Dermis blood vessel endothelial cell (primary cell): ENCODE measurements at places on chromosomes 6 and 20.
A peak's percentile ranks its signal among the peaks of the same experiment; 100 is the strongest.

DNA sequence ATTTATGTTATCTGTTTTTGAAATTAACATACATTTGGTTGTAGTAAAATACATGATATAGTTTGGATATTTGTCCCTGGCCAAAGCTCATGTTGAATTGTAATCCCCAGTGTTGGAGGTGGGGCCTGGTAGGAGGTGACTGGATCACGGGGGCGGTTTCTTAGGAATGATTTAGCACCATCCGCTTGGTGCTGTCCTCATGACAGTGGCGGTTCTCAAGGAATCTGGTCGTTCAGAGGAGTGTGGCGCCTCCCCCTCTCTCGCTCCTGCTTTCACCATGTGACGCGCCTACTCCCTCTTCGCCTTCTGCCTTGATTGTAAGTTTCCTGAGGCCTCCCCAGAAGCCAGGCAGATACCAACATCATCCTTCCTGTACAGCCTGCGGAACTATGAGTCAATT lies 29.0 kb downstream of the CTCFL start:
- no peak for DNase-seq

- no peak for DNase-seq
These were observed 2.6 kb downstream of the TXLNB start for GRCh38 chr6:139289233-139289632.

GRCh38 chr6:30683183-30683979 lies 3.1 kb downstream of the PPP1R18 start:
- DNase-seq = peak; percentile 51

GRCh38 chr6:134539865-134540323 lies 222.0 kb upstream of the SGK1 start:
- DNase-seq = peak; percentile 59

DNA sequence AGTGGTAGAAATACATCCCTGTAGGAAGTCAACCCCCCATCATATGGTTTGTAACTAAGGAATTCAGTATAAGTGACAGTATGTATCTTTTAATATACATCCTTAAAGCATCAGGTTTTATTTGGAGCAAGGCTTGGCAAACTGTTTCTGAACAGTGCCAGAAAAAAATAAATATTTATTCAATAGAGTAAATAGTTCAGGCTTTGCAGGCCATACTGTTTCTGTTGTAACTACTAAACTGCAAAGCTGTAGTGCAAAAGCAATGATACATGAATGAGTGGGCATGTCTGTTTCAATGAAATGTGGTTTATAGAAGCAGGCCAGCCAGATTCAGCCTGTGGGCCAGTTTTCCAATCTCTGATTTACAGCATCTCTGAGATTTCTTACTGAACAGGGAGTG lies 977 bp downstream of the MEI4 start:
- no peak for DNase-seq

DNA sequence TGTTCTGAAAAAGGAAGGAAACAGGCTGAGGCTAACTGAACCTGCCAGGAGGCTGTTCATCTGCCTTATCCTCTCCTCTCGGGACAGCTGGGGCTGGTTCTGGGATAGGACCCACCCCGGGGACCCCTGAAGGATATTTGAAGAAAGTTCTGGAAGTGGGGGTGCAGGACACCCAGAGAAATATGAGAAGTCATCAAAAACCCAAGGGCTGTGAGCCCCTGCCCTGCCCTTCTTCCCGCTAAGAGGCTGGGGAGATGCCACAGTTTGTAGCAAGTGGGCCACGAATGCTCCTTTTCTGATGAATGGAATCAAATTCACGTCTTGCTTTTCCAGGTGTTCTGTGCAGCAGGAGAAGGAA lies 37.9 kb downstream of the TMEM242 start:
- DNase-seq = no peak

DNA sequence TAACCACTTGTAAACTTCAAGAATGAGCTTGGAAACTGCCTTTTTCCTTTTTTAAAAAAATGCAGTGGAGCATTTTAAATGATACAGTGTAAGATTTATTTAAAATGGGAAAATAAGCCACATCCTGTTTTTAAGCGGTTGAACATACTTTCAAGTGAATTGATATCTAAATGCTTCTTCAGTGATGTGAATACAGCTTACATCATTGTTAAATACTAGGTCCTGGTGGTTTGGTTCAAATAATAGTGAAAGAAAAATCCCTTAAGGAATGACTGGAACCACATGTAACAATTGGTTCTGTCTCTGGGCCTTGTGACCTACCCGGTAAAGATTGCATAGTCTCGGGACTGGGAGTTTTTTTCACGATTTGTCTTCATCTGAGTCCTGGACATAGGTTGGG lies 44.2 kb downstream of the BMP6 start:
- no peak for DNase-seq

DNA sequence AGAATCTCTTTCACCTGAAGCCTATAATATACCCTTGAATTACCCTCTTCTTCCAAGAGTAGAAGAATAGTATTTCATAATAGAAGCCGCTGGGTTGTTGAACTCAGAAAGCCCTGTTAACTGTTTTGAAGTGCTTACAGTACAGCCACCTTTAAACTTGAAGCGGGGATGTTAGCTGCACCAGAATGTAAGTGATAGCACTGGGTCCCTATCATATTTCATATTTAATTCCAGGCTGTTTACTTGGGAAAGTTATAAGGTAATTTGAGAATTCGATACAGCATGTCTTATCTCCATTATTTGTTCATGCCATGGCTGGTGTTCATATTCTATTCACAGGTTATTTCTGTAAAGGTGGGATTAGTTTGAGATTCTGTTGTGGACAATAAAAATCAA lies 63.5 kb upstream of the VSTM2L start:
- no peak for DNase-seq

GRCh38 chr20:57596998-57597939 lies 23.0 kb downstream of the ZBP1 start:
- DNase-seq = peak; percentile 73

GRCh38 chr6:152272486-152272885 lies 364.7 kb downstream of the SYNE1 start:
- DNase-seq = no peak

GRCh38 chr6:5610640-5611039 lies 349.3 kb downstream of the FARS2 start:
- no peak for DNase-seq

DNA sequence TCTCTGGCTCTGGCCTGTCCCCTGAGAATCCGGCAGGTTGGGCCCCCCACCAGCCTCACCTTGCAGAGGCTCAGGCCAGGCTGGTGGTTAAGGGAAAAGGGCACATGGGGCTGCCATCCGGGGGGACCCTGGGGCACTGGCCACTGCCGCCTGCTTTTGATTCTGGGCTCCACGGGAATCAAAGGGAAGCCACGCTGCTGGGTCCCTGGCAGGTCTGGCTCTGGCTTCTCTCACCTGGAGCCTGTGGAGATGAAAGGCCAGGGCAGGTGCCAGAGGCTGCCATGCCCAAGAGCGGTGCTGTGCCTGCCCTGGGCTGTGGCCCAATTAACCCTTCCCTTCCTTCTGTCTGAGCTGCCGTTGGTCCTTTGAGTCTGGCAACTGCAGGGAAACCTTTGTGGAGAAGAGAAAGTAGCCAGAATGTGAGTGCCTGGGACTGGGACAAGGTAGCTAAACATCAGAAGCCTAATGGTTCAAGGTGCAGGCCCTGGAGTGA lies 9.4 kb upstream of the CDH22 start:
- no peak for DNase-seq

- no peak for DNase-seq
These were observed 30.5 kb downstream of the COL20A1 start for GRCh38 chr20:63323357-63323981.

DNA sequence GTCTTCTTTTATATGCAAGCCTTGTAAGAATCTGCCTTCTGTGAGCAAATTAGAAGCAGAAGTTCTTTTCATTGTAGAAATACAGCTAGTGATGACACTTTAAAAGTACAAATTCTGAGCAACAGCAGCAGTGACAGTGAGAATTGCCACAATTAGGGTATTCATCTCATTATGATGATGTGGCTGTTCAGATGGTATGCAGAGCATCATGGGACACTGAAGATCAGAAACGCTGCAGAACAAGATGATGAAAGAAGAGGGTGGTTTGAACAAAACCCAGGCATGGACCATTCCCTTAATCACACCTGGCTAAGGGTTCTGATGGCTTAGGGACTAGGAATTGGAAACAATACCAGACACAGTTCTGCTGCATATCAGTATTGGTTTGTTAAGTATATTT lies 312.7 kb upstream of the TBX18 start:
- no peak for DNase-seq

DNA sequence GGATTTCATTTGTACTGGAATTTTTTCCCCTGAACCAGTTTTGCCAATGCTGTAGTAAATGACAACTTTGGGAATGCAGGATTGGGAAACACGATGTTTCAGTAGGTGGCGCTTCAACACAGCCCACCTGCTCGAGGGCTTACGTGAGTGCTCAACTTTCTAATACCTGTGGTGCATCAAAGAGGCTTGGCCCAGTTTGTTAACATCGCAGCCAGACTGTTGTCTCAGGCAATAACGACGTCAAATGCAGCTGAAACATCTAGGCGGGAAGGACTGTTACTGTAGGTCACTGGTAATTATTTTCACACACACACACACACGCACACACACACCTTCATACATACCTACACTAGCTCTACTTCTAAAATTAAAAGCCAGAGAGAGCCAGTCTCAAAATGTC lies 815.5 kb upstream of the SLC35B3 start:
- DNase-seq = peak; percentile 83

DNA sequence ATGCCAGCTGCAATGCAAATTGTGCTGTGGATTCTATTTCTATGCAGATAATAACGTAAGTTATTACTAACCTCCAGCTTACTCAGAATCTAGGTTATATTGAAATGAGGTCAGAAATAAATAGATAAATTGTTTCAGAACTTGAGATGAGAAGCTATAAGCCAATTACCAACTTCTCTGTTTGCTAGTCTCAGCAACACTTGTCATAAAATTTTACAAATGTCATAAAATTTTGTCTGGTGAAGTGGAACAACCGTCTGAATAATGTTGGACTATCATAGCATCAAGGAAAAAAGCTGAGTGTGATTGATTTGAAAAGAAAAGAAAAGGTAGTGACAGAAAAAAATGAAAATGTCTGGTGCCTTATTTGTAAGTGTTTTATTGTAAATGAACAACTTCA lies 36.7 kb downstream of the COL9A1 start:
- no peak for DNase-seq

DNA sequence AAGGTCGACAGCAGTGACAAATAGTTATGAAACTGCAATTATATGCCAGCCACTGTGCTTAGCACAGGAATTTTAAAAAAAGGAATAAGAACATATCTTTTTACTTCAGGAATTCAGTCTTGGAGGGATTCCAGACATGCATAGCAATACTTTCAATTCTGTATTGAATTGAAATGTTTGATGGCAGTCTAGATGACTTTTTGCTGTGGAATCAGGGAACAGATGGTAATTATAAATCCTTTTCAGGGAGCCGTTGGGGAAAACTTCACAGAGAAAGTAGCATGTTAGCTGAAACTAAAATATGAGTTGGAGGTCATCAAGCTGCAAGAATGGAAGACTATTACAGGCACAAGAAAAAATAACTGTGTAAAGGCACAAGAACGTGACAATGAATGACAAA lies 74.8 kb downstream of the IMPG1 start:
- DNase-seq = no peak

- no peak for DNase-seq
These were observed 40.4 kb upstream of the MCUR1 start for GRCh38 chr6:13854716-13855250.

DNA sequence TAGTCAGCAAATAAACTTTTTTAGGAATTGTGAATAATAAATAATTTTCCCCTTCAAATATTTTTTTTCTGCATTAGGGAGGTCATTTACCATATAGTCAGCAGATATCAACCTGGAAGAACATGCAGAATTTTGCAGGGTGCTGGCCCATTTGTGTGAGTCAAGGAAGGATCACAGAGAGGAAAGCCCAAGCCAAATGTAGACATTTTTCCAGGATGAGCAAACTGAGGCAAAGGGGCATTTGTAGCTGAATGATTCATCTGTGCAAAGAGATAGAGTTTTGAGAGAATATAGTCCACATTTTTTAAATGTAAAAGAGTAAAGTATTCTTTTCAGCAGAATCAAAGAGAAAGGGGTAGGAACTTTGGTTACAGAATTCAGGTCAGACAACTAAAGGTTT lies 555.5 kb upstream of the MARCKS start:
- no peak for DNase-seq

DNA sequence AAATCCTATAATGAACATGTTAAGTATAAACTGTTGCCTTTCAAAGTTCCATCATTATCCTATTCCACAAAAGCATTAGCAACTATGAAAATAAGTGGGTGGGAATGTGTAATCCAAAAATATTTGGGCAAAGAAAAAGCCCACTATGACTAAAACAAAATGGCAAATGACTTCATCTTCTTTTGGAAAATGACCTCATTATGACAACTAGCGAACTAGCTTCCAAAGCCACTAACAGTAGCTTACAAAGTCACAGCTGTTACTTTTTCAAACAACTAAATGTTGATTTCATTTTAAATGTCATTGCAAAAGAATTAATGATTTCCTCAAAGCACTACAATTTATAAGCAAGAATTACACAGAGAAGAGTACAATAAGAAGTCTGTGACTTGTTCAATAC lies 49.8 kb upstream of the RUNX2 start:
- DNase-seq = no peak

GRCh38 chr6:90221403-90221802 lies 75.2 kb downstream of the BACH2 start:
- no peak for DNase-seq

- DNase-seq = no peak
These were observed 40.4 kb upstream of the TBC1D7 start for GRCh38 chr6:13368731-13369115.

- no peak for DNase-seq
These were observed 91.1 kb downstream of the ASXL1 start for GRCh38 chr20:32449057-32449889.
